Stimulated activated CD4-positive, alpha-beta T cell treated with anti-CD3 and anti-CD28 coated beads, Interleukin-15, amount 100 ng/mL, for 48 hours (primary cell): ENCODE measurements at places on chromosomes 5 and 9.
A peak's percentile ranks its signal among the peaks of the same experiment; 100 is the strongest.

DNA sequence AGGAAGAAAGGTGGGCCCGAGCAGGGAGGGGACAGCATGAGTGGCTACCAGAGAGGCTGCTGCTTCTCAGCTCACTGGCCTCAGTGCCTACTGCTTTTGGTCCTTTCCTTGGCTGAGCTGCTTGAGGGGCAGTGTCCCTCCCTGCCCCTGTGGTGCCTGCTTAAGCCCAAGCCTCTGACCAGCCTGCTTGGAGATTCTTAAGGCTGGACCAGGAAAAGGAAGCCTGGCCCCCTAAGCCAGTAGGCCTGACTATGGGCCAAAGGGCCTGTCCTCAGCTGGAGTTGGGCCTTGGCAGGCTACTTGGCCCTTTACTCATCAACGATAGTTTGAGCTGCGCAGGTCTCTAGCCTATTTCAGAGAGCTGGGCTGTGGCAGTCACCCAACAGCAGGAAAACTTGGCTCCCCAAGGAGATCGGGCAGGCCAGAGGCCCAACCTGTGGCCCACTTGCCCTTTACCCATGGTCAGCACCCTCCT is 24.9 kb downstream of the TCF7 start:
- no peak for DNase-seq

GRCh38 chr5:143588933-143589662 is 185.6 kb upstream of the NR3C1 start:
- no peak for DNase-seq

GRCh38 chr5:166245556-166245955 is 2045.9 kb upstream of the WWC1 start:
- no peak for DNase-seq

- no peak for DNase-seq
Observed at GRCh38 chr5:151312756-151313324, 9.3 kb upstream of the SLC36A3 start.

GRCh38 chr5:6279607-6280006 is 98.7 kb downstream of the MED10 start:
- DNase-seq, result no peak

- no peak for DNase-seq
Observed at GRCh38 chr9:134214766-134215419, 50.5 kb upstream of the RNU6ATAC start.

DNA sequence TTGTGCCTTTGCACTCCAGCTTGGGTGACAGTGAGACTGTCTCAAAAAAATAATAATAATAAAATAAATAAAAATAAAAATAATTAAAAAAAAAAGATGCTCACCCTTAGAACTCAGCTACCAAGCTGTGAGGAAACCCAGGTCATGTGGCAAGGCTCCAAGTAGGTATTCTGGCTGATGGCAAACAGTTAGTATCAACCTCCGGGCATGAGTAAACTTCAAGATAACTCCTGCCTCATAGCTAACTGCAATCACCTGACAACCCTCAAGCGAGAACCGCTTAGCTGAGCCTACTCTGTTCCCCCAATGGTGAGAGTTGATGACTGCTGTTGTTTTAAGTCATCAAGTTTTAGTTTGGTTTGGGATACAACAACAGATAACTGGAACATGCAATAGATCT is 6.1 kb upstream of the SLC44A1 start:
- DNase-seq, result no peak

DNA sequence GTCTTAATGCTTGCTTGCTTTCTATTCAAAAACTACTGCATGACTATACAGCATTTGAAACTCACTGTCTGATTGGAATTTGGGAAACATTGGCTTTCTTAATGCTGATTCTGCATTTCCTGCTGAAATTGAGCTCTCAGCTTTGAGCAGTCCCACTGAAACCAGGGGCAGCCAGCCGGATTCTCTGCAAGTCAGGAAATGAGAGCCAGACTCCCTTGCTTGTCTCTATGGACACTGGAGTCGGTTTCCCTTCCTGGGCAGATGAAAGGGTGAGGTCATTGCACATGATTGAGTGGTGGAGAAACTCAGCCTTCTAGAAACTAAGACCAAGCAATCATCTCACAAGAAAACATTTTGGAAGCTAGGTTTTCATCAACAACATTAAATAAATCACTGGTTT is 119.7 kb upstream of the SPATA31C2 start:
- DNase-seq, result no peak

GRCh38 chr9:12813960-12814876 is 39.4 kb downstream of the LURAP1L start:
- no peak for DNase-seq

- no peak for DNase-seq
Observed at GRCh38 chr5:62001640-62002039, 304.4 kb upstream of the KIF2A start.

- no peak for DNase-seq
Observed at GRCh38 chr9:99762470-99762869, 59.2 kb upstream of the NR4A3 start.

DNA sequence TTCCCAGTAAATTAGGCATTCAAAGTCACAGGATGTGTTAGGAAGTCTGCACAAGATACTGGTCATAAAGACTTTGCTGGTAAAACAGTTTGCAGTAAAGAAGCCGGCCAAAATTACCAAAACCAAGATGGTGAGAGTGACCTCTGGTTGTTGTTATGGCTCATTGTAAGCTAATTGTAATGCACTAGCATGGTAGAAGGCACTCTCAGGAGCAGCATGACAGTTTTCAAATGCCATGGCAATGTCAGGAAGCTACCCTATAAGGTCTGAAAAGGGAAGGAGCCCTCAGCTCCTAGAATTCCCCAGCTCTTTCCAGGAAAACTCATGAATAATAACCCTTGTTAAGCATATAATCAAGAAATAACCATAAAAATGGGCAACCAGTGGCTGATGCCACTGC is 64.3 kb upstream of the TNC start:
- no peak for DNase-seq

GRCh38 chr9:21558615-21559401 is 76.7 kb upstream of the IFNE start:
- no peak for DNase-seq

DNA sequence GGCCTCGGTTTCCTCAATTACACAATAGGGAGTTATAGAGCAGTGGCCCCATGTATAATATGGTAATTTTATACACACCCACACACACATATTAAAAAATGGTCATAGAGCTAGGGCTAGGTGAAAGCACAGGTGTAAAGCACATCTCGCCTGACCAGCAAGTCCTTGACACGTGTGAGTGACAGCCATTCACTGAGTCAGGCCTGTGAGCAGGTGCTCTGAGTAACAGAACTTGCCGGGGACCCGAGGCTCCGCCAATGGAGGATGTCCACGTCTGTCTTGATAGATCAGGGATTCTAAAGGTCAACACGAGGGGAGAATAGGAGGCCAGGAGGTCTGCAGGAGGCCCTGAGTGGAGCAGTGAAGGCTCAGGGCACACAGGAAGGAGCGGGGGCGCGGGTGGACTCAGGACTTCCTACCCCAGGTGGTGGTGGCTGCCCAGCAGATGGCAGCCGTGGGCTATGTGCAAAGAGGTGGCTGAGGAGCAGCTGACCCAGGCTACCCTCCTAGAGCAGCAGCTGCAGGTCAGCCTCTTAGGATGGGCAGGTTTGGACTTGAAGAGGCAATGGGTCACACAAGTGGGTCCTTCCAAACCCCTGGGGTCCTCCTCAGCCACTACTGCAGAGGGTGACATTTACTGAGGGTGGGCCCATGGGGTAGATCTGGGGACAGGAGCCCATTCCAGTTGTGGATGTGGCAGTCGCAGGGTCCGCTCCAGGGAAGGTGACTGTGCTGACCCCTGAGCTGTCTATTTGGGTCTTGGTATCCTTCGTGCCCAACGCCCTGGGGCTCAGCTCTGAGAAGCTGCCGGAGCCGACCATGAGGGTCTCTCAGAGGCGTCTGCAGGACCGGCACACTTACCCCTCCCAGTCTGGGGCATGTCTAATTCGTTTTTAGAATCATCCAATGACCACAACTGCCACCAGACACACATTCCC is 45.9 kb downstream of the PRRT1B start:
- peak; percentile 77 for DNase-seq

GRCh38 chr5:2642684-2643345 is 108.7 kb downstream of the IRX2 start:
- no peak for DNase-seq

DNA sequence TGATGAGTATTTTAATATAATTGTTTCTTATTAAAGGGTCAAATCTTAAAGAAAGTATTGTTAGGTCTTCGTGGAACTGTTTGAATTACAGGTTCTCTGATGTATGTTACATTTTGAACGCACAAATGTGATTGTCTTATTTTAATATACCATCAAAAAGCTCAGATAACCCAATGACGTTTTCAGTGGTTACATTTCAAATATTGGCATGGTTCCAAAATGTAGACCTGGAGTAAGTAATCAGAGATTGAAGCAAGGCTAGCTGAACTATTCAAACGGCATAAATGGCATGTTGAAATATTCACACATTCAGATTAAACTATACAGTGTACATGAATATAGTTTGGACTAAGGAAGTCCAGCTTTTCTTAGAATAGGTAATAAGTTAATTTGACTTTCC is 281.7 kb upstream of the EFNA5 start:
- no peak for DNase-seq

- no peak for DNase-seq
Observed at GRCh38 chr5:124276166-124276565, 470.3 kb downstream of the ZNF608 start.

DNA sequence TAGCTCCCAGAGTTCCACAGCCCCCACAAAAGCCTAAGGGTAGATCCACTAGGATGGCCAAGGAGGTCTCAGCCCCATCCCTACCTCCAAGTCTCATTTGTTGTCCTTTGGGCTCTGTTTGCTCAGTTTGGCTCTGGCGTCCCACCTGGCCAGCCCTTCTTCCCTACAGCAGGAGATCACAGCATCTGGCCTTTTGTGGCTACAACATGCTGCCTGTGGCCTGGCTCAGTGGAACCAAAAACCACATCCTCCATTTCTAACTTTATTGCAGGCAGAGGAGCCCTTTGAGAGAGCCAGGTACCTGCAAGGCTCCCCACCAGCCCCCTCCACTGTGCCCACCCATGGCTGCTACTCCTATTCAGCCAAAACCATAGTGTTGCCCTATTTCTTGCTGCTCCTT is 11.4 kb downstream of the JADE2 start:
- no peak for DNase-seq

DNA sequence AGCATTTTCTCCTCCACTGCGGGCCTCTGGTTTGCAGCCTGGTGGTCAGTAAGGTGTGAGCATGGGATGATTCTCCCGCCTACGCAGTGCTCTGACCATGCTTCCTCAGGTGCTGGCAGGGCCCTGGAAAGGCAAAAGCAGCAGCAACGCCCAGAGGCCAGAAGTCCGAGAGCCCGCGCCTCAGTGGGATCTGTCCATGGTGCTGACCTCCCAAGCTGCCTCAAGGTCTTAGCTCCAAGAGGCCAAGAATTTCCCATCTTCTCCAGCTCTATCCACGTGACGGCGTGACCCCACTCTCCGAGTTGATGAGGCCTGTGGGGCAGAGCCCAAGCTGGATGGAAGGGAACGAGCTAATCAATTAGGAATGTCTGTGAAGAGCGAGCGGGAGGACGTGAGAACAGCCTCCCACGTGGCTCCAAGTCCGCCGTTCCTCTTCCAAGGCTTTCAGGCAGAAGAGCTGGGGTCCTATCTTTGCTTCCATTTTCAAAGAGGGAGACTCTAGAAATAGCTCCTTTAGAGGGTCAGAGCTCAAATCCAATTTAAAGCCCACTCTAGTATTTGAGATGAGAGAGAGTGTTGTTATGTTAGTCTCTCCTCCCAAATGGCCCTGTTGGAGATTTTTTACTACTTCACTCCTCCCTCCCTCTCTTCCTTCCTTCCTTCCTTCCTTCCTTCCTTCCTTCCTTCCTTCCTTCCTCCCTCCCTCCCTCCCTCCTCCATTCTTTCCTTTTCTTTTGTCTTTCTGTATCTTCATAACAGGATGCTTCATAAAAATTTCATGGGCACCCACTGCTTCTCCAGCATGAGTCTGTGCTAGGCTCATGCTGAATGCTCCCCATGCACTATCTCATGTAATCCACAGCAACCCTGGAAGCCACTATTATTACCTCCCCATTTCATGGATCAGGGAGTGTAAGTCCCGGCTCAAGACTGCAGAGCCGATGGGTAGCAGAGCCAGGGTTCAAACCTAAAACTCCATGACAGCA is 69.3 kb downstream of the OLFM1 start:
- no peak for DNase-seq

- DNase-seq, result no peak
Observed at GRCh38 chr9:35518225-35518821, 28.4 kb downstream of the RUSC2 start.

- DNase-seq, result no peak
Observed at GRCh38 chr5:33188089-33188488, 252.7 kb upstream of the TARS1 start.

- DNase-seq, result no peak
Observed at GRCh38 chr9:129221233-129221632, 43.2 kb upstream of the IER5L start.

GRCh38 chr9:99019510-99020331 is 76.0 kb downstream of the COL15A1 start:
- no peak for DNase-seq

- DNase-seq, result no peak
Observed at GRCh38 chr9:104775574-104775936, 11.6 kb downstream of the NIPSNAP3B start.

- no peak for DNase-seq
Observed at GRCh38 chr9:129182625-129183494, 4.8 kb upstream of the IER5L start.

DNA sequence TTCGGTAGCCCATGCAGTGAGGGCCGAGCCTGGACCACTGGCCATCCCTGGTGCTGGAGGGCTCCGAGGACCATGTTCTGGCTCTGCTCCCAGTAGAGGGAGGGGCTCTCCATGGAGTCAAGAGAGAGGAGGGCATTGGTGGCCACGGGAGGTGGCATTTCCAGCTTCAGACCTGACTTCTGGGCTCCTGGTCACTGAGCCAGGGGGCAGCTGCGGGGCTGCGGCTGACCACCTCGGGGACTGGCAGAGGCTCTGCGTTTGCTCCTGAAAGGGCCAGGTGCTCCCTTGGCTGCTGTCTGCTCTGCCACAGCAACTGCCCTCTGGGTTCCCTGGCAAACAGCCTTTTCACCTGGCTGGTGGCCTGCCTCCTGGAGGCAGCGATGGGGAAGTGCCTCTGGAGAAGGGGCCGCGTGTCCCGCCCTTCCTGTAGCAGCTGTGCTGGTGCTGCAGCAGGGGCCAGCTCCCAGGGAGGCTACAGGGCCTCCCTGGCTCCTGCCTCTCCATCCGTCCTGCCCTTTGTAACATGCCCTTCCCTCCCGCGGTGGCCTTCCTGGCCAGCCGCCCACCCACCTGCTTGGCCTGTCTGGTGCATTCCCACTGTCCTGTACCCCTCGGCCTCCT is 144.6 kb downstream of the CACNA1B start:
- peak; percentile 6 for DNase-seq

DNA sequence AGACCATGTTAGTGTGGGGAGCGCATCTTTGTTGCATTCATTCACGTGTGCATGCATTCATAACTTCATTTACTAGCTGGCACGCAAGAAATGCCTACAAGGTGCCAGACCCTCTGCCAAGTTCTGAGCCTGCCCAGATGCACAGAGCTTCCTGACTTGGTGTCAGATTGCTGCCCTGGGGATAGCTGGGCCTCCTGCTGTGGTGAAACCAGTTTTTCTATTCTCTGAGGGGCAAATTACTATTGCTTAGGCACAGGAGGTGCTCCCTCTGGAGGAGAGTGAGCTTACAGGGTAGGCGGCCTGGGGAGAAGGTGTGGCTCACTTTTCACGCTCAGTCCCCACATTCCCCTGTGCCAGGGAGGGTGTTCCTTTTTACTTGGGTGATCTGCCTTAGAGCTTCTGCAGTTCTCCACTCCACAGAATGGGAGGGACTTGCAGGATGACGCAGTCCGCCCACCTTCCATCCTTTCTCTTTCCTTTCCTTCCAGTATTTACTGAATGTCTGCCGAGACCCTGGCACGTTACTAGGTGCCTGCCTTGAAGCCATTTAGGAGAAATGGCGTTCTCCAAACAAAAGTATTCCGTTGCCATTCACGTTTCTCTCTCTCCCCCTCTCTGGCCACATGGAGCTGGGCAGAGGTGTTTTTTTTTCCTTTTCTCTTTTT is 27.9 kb upstream of the CTNNA1 start:
- DNase-seq, result no peak
